ENCODE measurements at places on chromosomes 13 and 19. TPM values are rescaled to one million over a fixed set of nuclear protein-coding genes. Genes with fewer than 3 reads are reported as not detected.

- no peak for DNase-seq
These were observed 106.2 kb downstream of the VWA8 start for GRCh38 chr13:41854758-41855157.

DNA sequence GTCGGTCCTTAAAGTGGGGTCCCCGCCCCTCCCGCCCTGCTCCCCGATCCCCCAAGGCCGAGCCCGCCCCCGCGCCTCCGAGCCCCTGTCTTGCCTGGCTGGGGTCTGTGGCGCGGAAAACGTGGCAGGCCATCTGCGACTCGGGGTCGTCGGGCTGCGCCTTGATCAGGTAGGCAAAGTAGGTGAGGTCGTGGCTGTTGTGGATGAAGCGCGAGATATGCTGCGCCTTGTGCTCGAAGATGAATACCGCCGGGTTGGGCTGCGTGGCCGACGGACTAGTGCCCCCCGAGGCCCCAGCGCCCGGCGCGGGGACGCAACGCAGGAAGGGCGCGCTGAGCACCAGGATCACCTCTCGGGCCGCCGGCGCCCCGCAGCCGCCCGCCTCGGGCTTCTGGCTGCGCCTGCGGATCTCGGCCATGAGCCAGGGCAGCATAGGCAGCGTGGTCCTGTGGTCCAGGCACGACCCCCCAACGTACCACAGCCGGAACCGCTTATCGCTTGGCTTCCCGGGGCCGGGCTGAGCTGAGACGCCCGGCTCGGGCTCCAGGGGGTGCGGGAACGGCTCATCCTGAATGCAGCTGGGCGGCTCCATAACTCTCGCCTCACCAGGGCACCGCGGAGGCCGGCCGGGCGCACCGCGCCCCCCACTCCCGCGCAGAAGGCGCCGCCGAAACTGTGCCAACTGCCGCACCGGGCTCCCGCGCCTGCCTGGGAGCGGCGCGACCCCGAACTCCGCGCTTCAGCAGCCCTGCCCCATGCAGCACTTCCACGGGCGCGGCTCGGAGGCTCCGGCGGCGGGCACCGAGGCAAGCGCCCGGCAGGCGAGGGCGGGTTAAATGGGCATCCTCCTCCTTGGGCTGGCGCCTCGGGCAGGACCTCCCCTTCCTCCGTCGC is 546 bp downstream of the TBC1D4 start:
- no peak for DNase-seq

IL12RB1 gene
- 1.6 TPM for total RNA-seq

IRF2BP1 gene
- total RNA-seq = 26.5 TPM

TMPRSS9 gene
- not detected for total RNA-seq

DNA sequence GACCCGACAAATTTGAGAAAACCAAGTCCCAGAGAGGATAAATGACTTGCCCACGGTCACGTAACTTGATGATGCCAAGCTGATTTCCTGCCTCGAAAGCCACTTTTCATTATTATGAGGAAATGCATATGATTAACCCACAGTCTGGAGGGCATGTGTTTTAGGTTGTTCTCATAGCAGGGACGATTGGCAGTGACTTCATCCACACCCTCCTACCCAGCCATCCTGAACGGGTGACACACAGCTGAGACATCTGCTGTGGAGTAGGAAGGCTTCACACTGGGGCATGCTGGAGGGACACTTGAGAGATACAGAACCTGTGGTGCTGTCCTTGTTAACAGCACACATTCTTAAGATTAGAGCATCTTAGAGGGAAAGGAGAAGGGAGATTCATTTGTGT is 65.4 kb upstream of the WDFY2 start:
- DNase-seq = no peak

TNFSF9 gene
- total RNA-seq = 0.44 TPM

DNA sequence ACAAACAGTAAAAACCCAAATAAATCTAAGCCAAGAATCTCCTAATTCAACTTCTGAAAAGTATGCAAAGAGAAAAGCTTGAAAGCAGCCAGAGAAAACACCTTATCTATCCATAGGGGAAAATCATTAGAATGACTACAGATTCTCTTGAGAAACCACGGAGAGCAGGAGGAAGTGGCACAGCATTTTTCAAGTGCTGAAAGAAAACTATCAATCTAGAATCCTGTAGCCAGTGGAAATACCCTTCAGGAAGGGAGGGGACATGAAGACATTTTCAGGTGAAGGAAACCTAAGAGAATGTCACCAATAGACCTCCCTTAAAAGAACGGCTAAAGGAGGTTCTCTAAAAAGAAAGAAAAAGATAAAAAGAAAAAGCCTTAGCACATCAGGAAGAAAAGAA is 66.2 kb upstream of the XPO4 start:
- no peak for DNase-seq

HOOK2 gene
- 98.6 TPM for total RNA-seq

DNA sequence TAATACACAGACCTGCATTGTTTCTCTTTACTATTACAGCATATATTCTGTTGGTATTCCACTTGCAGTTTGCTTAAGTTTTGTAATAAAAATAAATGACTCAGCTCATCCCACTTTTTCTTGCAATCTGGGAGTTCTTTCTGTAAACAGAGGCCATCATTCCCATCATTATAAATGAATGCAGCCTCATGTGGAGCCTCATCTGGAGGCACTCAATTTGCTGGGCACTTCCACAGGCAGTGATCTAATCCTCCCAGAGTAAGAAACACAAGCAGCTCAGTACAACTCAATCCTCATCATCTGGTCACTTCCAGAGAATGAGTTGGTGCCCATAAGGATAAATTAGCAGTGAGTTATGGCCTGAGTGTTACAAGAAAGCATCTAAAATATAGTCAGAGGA is 2801.9 kb downstream of the PCDH9 start:
- no peak for DNase-seq

ZNF132 gene
- total RNA-seq = 13.3 TPM

DNA sequence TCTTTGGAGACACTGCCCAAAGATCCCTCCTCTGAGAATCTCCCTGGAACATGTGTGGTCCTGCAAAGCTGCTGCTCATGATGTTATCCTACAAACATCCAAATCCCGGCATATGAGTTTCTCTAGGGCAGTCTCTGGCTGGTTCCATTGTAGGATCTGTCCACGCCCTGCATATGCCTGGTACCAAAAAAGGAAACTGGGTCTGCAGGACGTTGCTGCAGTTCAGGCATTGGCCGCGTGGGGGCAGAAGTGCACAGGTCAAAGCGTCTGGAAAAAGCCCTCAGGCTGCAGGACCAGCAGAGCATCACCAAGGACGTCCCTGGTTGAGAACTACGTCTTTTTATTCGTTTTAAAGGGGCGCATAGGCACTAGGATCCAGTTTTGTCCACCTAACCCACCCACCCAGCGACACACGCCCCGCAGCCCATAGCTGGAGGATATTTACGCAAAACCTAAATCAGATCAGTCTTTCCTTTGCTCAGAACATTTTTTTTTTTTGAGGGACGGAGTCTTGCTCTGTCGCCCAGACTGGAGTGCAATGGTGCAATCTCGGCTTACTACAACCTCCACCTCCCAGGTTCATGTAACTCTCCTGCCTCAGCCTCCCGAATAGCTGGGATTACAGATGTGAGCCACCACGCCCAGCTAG is 12.9 kb upstream of the ZNF564 start:
- peak; percentile 93 for DNase-seq
